Natural killer cell treated with Interleukin-12 subunit alpha and Interleukin-12 subunit beta and Interleukin-15 and Interleukin-18, amount 100 ng/mL, for 72 hours (primary cell): ENCODE measurements at places on chromosomes 7 and 10.

DNA sequence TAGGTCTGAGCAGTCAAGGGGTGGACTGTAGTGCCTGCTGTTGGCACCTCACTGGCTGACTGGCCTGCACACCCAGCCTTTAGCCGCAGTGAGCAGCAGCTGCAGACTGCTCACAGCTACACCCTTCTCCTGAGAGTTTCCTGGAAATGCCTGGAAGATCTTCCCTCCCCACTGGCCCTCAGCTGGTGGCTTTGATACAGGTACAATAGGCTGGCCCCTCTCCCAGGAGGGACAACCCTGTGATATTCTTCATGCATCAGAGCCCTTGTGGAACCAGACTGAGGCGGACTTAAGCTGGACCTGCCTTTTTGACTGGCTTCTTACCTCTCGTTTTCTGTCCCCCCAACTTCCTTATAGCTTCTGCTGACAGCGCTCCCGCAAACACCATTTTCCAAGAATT is 6.4 kb downstream of the GCK start:
- peaks cover 23% of the 10 kb centered on the region for H3K27me3 ChIP-seq
- no peak overlapping the region for H3K4me3 ChIP-seq
- no peak for DNase-seq
- H3K27ac ChIP-seq, result no peak overlapping the region
- no peaks in the 10 kb centered on the region for H3K4me1 ChIP-seq

DNA sequence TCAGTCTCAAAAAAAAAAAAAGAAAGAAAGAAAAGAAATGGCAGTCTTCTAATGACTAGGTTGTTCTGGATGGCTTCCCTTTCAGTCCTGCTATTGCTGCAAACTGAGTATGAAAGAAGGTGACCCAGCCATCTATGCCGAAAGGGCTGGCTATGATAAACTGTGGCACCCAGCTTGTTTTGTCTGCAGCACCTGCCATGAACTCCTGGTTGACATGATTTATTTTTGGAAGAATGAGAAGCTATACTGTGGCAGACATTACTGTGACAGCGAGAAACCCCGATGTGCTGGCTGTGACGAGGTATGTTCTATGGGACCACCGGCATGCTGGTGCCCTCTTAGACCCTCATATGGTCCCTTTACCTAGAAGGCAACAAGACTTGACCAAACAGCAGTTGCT is 41.3 kb downstream of the TES start:
- no peak overlapping the region for H3K27ac ChIP-seq
- no peaks in the 10 kb centered on the region for H3K27me3 ChIP-seq

DNA sequence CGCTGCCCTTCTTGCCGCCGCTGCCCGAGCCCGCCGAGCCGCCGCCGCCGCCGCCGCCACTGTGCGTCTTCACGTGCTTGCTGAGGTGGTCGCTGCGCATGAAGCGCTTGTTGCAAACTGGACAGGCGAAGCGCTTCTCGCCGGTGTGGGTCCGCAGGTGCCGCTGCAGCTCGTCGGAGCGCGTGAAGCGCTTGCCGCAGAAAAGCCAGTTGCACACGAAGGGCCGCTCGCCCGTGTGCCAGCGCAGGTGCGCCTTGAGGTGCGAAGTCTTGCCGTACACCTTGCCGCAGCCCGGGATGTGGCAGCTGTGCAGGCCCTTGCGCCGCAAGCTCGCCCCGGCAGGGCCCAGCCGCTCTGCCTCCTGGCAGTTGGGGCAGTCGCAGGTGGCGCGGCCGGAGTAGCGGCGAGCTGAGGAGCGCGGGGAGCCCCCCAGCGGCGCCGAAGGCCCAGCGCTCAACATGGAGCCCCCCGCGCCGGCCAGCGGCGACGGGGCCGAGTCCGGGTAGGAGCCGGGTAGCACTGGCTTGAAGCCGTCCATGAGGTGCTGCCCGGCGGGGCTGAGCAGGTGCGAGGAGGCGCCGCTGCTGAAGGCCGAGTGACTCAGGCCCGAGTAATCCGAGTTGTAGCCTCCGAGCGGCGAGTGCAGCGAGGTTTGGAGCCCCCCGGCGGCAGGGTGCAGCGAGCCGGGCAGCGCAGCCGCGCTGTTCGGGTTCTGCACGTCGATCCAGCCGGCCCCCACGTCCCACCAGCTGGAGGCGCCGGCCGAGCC is 2.1 kb downstream of the SP8 start:
- H3K27ac ChIP-seq, result no peak overlapping the region
- DNase-seq, result no peak
- H3K4me3 ChIP-seq, result no peak overlapping the region
- H3K4me1 ChIP-seq, result peaks cover 17% of the 10 kb centered on the region
- H3K27me3 ChIP-seq, result peaks cover 51% of the 10 kb centered on the region

- no peaks in the 10 kb centered on the region for H3K27me3 ChIP-seq
- DNase-seq, result no peak
- H3K4me1 ChIP-seq, result no peaks in the 10 kb centered on the region
These were observed 5.1 kb downstream of the STK31 start for GRCh38 chr7:23715099-23715498.

- H3K27ac ChIP-seq, result no peak overlapping the region
- no peaks in the 10 kb centered on the region for H3K27me3 ChIP-seq
- no peak overlapping the region for H3K4me3 ChIP-seq
- H3K36me3 ChIP-seq, result no peaks in the 10 kb centered on the region
These were observed 42.1 kb upstream of the NOBOX start for GRCh38 chr7:144445590-144445989.

DNA sequence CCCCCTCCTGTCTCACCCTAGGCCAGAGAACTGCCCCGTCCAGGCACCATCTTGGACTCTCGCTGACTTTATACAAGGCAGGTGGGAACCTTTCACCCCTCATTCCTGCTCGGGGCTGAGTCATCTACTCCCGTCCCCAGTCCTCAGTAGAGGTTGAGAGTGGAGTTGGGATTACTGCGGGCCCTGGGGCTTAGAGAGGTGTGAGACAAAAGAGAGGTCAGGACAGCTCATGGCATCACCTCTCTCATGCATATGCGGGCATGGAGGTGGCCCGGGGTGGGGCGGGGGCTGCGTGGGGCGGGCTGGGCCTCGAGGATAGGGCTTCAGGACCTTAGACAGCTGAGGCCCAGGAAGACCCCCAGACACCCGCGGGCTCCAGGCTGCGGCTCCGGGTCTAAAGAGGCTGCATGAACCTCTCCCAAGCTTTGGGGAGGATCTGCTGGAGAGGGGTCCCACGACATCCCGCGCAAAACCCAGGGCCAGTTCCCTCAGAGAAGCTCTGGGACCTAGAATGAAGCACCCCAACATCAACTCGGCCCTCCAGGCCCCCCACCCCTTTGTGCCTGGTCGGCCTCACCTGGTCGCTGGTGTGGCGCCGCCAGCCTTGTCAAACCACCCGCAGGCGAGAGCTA is 317 bp downstream of the PDZD7 start:
- H3K27me3 ChIP-seq, result no peaks in the 10 kb centered on the region
- no peak overlapping the region for H3K27ac ChIP-seq
- H3K36me3 ChIP-seq, result no peaks in the 10 kb centered on the region
- H3K4me1 ChIP-seq, result peaks cover 22% of the 10 kb centered on the region
- peak overlapping the region; percentile 93 for H3K4me3 ChIP-seq
- no peak for DNase-seq
